T-helper 22 cell (primary cell): ENCODE measurements at places on chromosomes 13 and 19.

GRCh38 chr19:33306191-33306590, 3.9 kb upstream of the CEBPA start:
- no peak for DNase-seq

DNA sequence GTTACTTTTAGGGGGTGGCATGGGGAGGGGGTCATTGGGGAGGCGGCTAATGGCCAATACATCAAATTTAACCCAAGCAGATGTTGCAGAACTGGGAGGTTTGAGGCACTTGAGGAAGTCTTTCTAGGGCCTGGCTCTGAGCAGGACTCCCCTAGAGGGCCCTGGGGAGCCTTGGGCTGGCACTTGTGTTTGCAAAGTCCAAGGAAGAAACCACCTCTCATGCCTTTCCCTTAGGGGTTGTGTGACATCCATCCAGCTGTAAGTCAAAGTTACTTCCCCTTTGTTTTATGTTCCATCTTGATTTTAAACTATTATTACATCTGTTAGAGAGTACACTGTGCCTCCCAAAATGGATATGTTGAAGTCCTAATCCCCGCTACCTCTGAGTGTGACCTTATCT, 159.9 kb downstream of the KATNAL1 start:
- DNase-seq = no peak

DNA sequence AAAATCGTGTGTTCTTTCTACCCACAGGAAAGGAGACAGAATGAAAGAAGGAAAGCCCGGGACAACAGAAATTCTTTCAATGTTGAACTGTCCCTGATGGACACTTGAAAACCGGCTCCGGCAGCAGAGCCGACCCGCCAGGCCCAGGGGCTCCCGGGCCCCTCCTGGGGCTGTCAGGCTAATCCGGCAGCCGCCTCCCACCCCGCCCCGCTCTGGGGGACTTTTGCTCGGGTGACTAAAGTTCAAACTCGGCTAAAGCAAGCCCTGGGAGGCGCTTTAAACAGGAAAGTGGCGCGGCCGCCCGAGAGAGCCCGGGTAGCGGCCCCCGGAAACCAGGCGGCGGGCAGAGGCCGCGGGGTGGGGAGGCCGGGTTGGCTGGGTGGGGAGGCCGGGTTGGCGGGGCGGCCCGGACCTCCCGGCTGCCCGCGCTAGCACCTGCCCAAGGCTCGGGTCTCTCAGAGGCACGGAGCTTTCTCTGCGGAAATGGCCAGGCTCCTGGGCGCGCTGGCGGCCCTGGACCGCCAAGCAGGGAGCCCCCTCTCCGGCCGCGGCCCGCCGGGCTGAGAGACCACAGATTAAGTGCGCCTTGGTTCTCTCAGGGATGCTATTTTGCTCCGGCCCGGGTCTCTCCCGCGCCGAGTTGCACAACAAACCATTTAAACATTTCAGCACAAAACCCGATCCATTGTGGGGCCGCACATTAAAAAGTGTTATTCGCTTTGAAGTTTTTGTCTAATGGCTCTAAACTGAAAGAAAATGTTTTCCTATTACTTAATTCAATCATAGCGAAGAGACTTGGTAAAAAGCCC, 2.6 kb upstream of the GSX1 start:
- no peak for DNase-seq

GRCh38 chr13:42445354-42445753, 128.6 kb upstream of the TNFSF11 start:
- DNase-seq = no peak

- DNase-seq = no peak
Measured at GRCh38 chr13:32881777-32882145, 134.5 kb upstream of the KL start.
